ENCODE measurements at places on chromosomes 3 and 15. TPM values are rescaled to one million over a fixed set of nuclear protein-coding genes. Genes with fewer than 3 reads are reported as not detected.

GOLGA8K gene
- total RNA-seq: not detected

VGLL3 gene
- 12.7 TPM for total RNA-seq

FETUB gene
- total RNA-seq: not detected

ADGRG7 gene
- not detected for total RNA-seq

ADPRH gene
- 2.3 TPM for total RNA-seq

FANCD2OS gene
- not detected for total RNA-seq

FILIP1L gene
- 42.7 TPM for total RNA-seq

EEFSEC gene
- 14.7 TPM for total RNA-seq

SCN11A gene
- under 0.01 TPM for total RNA-seq

TATDN2 gene
- total RNA-seq: 10.6 TPM

CCDC39 gene
- total RNA-seq: not detected

SNTN gene
- total RNA-seq: not detected

TRIM42 gene
- total RNA-seq: not detected

SLC9C1 gene
- 0.26 TPM for total RNA-seq

FEZF2 gene
- not detected for total RNA-seq

FGF12 gene
- 2.9 TPM for total RNA-seq

CELSR3 gene
- total RNA-seq: 5.0 TPM

CPB1 gene
- total RNA-seq: not detected

ZNF860 gene
- 0.52 TPM for total RNA-seq

XCR1 gene
- total RNA-seq: not detected

CCK gene
- 5.9 TPM for total RNA-seq

ANKUB1 gene
- total RNA-seq: not detected

KNG1 gene
- not detected for total RNA-seq

CHRD gene
- total RNA-seq: 0.52 TPM

TRH gene
- total RNA-seq: not detected

CMTM7 gene
- total RNA-seq: 15.0 TPM

NDUFB4 gene
- 146 TPM for total RNA-seq

TM4SF1 gene
- total RNA-seq: 68.7 TPM

CCDC54 gene
- total RNA-seq: not detected

GOLGA6D gene
- not detected for total RNA-seq

EHHADH gene
- 4.1 TPM for total RNA-seq

OTOL1 gene
- not detected for total RNA-seq

CGNL1 gene
- total RNA-seq: 0.39 TPM

PLIN1 gene
- total RNA-seq: 0.72 TPM

LRRC2 gene
- 2.2 TPM for total RNA-seq

THSD4 gene
- total RNA-seq: 2.6 TPM

GASK1A gene
- 1.1 TPM for total RNA-seq

MEGF11 gene
- total RNA-seq: not detected

FAIM gene
- total RNA-seq: 4.0 TPM

HRH1 gene
- total RNA-seq: 9.7 TPM

ATP2B2 gene
- total RNA-seq: not detected

ABTB1 gene
- 25.2 TPM for total RNA-seq

GRIP2 gene
- not detected for total RNA-seq

C3orf85 gene
- total RNA-seq: not detected

UTS2B gene
- 0.65 TPM for total RNA-seq

CIDEC gene
- total RNA-seq: not detected

CD96 gene
- 0.13 TPM for total RNA-seq
